Non-pigmented ciliary epithelial cell (primary cell): ENCODE measurements at places on chromosomes 1 and 21.

DNA sequence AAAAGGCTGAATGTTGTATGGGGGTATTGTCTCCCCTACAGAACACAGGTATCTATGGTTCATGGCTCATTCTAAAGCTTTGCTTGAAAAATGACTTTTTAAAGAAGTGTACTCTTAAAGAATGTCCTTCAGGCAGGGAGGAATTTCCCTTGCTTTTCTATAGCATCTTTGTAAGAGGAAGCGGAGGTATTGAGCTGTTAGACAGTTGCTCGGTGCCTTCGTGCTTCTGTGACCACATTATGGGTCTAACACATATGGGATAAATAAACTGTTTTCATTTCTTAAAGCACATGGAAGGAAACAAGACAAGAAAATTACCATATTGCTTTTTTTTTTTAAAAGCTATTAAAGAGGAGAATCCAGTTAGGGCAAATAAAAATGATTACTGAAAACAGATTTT lies 182.9 kb downstream of the NTNG1 start:
- DNase-seq = no peak

- no peak for DNase-seq
These were observed 3.5 kb upstream of the PEAR1 start for GRCh38 chr1:156889802-156890580.

- no peak for DNase-seq
These were observed 5.7 kb downstream of the SLC6A17 start for GRCh38 chr1:110155878-110156522.

DNA sequence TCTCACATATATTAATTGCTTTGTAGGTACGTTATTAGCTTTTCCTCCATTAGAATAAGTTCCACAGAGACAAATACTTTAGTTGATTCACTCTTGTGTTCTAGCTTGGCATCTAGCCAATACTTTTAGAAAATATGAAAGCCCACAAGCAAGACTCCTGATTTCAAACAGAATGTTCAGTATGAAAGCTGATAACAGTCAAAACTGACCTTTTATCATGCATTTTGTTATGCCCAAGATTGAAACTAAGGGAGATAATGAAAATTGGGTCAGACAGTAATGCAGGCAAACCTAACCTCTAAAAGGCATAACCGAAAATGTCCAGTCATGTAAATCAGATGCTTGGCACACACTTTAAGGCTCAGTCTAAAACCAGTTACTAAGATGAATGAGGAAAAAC lies 61.7 kb downstream of the ERICH3 start:
- no peak for DNase-seq

- no peak for DNase-seq
These were observed 8.7 kb downstream of the ITSN1 start for GRCh38 chr21:33650929-33651509.

DNA sequence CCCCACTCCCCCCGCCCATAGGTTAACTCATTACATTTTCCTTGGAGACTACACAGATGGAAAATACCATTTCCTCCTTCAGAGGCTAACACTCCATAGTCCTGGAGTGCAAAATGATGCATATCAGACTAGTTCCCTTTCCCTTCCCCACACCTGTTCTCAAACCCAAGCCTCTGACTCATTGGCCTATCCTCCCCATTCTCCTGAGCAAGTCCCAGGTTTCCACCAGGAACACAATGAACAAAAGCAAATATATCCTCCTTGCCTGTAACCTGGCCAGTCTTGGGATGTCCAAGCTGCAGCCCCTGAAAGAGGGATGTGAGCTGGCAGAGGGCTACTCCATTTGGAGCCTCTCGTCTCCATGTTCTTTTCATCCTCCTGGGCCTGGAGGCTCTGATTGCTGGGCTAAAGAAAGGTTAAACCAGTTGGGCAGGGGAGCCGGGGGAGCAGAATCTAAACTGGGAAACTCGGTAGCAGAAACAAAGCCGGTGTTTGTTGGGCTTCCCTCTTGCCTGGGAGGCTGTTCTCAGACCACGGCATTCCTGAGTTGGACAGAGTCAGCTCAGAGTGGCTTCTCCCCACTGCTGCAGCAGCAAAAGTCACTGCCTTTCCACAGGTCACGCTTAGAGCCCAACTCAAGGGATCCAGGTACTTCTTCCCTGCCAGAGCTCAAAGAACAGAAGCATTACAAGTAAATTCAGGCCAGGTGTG lies 13.9 kb downstream of the SSR2 start:
- DNase-seq = no peak

GRCh38 chr1:38585460-38585859 lies 274.1 kb downstream of the RRAGC start:
- no peak for DNase-seq

GRCh38 chr1:183945428-183946319 lies 91.9 kb downstream of the COLGALT2 start:
- no peak for DNase-seq

- no peak for DNase-seq
These were observed 685.4 kb downstream of the PLA2G4A start for GRCh38 chr1:187514110-187514509.

- DNase-seq = no peak
These were observed 89.7 kb downstream of the GREM2 start for GRCh38 chr1:240522122-240522822.

GRCh38 chr1:33337441-33337840 lies 16.5 kb upstream of the A3GALT2 start:
- no peak for DNase-seq

GRCh38 chr21:30048570-30048969 lies 108.8 kb upstream of the GRIK1 start:
- DNase-seq = no peak

GRCh38 chr21:36916718-36917117 lies 49.8 kb downstream of the HLCS start:
- no peak for DNase-seq

- DNase-seq = no peak
These were observed 14.4 kb downstream of the URB2 start for GRCh38 chr1:229640455-229640854.

DNA sequence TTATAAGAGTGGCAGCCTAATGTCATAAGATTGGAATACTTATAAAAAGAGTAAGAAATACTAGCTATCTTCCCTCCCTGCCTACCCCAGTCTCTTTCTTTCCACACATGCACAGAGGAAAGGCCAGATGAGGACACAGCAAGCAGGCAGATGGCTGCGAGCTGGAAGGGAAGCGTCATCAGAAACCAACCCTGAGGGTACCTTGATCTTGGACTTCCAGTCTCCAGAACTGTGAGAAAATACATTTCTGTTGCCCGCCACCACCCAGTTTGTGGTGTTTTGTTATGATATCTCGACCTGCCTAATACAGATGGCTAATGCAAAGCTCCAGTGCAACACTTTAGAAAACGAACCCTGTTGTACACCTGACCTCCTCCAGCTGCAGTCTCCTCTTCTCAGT lies 2.3 kb upstream of the OR2C3 start:
- DNase-seq = no peak

DNA sequence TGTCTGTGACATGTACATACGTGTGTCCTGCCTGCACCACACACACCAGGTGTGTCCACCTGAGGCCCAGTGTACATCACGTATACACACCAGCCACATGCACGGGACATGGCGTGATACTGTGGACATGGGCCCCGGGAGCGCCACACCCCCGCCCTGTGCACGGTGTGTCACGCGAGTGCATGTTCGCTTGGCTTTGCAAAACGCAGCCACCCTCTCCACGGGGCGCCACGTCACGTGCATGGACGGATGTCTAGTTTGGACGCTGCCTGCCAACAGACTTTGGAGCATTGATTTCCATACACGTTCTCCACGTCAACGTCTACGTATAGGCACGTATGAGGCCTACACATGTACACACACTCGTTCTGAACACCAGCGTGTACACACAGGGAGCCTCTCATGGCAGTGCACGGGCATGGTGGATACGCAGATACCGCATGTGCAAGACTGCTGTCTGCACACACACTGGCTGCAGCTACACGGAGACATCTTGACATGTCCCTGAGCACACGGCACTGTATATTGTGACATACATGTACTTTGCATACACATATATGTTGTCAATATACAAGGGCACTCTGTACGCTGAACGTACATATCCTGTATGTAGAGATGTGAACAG lies 2.7 kb downstream of the TMEM240 start:
- no peak for DNase-seq

DNA sequence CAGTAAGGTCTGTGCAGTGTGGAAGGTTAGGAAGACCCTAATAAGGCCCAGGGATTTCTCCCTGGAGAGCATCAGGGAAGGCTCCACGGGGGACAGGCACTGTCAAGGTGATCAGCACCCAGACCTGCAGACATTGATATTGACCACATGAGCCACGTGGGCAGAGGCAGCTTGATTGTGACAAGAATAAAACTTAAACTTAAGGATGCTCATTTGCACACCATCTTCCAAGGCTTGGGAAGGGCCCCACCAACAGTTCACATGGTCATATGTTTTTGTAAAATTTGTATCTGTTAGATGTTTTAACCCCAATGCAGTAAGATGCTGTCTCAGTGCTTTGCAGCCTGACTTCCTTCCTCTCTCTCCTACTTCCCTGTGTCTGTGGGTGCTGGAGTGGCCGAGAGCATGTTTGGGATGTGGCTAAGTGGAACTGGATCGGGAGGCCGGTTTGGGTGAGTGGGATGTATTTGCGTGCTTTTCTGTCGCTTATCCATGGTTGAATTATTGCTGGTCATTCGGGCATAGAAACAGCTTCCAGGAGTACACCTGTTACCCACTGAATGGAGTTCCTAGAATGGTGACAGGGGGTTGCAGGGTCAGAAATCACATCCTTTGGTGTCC lies 49.8 kb upstream of the OLIG2 start:
- DNase-seq = no peak

DNA sequence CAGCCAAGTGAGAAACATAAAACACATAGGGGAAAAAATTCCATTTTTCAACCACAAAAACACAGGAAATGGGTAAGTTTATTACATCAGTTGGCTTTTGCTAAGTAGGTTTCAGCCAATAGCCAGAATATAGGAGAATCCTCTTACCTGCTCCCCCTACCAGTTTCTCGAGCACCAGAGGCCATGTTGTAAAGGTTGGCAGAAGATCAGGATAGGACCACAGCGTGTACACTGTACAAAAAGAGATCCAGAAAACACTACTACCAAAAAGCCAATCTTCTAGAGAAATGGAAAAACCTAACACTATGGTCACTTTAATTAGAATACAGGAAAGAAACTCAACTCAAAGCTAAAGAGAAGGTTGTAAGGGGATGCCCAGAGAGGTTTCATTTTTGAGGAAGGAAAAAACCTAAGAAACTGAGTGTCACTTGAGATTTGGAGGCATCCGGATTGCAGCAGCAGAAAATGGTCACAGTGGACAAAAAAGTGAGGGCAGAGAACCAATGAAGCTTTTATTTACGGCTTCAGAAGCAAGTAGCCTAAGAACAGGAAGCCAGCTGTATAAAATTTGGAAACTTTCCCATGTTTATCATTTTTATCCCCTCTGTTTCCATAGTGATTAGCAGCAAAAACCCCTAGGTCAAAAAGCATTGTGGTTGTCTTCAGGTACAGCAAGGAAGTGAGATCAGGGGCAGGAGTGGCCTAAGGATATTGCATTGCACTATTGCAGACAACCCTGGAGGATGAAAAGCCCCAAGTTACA lies 2.9 kb downstream of the EIF2D start:
- no peak for DNase-seq

GRCh38 chr21:20572582-20572981 lies 425.6 kb upstream of the NCAM2 start:
- DNase-seq = no peak

DNA sequence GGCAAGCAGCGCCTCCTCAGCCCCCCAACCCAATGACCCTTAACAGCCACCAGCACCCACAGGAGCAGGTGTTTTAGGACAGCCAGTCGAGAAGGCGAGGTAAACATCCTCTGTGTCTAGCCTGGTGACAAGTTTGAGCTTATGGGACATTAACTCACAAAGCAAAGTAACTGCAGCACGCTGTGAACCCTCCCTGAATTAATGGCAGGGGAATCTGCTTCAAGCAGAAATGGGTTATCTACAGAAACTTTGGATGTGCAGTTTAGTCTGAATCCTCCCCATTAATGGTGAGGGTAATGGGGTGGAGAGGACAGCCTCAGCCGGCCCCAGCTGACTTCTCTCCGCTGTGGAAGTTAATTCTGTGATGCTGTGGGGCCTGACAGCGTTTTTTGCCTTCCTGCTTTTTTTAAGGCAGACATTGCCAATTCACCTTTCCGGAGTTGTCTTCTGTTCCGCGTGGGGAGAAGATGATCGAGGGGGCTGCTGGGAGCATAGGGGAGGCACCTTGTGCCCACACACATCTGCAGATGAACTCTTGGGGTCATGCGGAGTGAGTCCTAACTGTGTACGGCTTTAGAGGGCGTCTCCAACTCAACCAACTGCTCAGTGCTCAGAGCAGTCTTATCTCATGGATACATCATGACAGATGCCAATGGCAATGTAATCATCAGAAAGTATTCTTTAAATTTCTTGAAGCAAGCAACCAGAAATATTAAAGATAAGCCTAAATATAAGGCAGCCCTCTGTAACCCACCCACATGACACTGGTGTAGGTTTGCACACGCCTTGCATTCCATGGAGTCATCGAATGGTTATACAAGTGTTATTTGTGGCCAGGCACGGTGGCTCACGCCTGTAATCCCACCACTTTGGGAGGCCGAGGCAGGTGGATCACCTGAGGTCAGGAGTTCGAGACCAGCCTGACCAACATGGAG lies 41.0 kb downstream of the POFUT2 start:
- DNase-seq = no peak

GRCh38 chr1:151737479-151737878 lies 16.2 kb downstream of the RIIAD1 start:
- DNase-seq = no peak

DNA sequence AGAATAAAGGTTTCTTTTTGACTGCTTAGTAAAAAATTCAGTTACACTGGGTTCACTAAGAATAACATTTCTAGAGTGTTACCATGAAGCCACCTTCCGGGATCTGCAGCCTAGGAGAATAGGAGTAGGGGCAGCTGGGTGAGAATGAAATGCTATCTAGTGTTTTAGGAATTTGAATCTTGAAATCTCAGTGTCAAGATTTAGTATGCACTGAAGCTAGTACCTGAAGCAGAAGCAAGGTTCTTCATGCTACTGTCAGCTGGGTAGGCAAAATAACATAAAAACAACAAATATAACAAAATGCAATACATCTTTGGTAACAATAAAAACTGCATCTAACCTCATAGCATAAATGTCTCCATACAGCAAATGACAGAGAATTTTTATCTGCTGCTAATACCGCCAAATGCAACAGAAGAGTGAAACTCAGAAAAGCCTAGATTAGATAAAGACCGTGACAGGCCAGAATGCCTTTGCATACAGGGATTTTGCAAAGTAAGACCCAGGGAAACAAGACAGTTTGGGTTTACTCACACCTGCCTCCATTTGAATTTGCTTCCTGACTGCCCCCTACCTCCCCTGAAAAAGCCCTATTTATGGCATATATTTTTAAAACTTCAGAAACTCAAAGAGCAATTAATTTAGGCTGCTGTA lies 58.2 kb downstream of the GADD45A start:
- DNase-seq = no peak

DNA sequence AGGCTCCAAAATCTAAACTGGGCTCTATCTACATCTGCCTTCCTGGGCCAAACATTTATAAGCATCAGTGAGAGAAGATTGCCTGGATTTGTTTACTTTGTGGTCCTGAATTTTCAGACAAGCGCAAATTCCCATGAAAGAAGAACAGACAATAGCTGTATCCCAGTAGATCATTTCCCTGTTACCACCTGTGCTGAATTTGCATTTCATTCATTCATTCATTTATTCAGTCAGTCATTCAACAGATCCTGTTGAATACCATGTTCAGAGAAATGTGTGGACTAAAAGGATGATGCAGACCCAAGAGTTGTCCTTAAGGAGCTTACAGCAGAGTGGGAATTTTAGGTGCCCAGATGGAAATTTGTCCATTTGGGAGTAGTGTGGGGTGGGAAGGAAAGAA lies 2.2 kb downstream of the PGM1 start:
- no peak for DNase-seq
